ENCODE measurements at places on chromosomes 5 and 9. TPM values are rescaled to one million over a fixed set of nuclear protein-coding genes. Genes with fewer than 3 reads are reported as not detected.

- no peak for DNase-seq
These were observed 161.7 kb downstream of the MAST4 start for GRCh38 chr5:66757834-66758371.

Gene IFNB1
- not detected for total RNA-seq

GRCh38 chr5:42876375-42876844 lies 64.7 kb upstream of the SELENOP start:
- DNase-seq, result no peak

GRCh38 chr5:120088836-120089235 lies 375.3 kb upstream of the PRR16 start:
- no peak for DNase-seq

Gene ZNF366
- total RNA-seq, result 0.14 TPM

DNA sequence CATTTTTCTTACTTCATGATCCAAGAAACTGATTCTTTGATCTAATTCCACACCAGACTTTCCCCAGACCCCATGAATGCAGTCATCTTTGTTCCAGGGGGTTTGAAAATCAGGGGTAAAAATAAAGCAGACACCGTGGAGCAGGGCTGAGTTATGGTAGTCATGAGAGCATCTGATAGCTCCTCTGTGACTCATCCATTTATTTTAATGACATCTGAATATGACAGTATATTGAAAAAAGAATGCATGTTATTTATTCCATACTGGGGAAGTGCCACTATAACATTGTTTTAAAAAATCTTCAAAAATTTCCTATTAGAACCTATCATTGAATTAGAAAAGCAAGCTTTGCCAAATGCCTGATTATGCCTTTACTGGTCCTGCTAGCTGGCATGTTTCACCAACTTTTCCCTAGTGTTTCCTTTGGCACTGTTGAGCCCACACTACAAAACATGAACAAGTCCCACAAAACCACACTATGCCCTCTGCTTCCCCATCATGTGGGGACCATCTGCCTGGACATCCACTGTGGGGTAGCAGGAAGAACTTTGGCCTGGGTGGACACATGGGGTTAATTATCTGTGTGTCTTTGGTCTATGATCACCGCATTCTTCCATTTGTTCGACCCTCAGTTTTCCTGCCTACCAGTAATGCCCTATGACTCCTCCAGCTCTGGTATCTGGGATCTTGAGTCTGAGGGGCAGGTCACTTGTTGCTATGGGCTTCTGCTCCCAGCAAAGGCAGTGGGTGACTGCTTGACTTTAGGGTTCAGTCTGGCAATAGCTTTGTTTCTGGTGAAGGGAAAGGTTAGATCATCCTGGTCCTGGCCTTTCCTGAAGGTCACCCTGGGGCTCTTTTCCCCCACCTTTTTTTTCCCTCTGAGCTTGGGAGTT lies 82.7 kb upstream of the PANK3 start:
- DNase-seq, result no peak
